Stimulated activated CD8-positive, alpha-beta memory T cell treated with anti-CD3 and anti-CD28 coated beads, Interleukin-7, amount 100 ng/mL, for 1 hour (primary cell): ENCODE measurements at places on chromosomes 4 and X.

DNA sequence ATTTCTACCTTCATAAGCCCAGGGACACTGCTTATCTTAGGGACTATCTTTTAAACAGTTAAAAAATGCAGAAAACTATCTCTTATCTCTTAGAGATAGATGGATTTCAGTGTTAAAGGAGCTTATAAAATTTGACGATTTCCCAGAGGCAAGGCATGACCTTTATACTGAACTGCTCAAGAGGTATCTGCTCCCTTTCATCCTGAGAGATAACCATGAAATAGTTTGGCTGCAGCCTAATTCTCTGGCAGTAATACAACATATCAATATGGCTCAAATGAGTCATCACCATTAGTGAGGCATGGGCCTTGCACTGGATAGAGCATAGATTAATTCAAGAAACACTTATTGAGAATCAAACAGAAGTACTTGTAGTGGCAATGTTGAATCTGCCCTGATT is 348.2 kb upstream of the GRIA3 start:
- DNase-seq = no peak

GRCh38 chrX:131845201-131845600 is 177.9 kb upstream of the STK26 start:
- DNase-seq = no peak

DNA sequence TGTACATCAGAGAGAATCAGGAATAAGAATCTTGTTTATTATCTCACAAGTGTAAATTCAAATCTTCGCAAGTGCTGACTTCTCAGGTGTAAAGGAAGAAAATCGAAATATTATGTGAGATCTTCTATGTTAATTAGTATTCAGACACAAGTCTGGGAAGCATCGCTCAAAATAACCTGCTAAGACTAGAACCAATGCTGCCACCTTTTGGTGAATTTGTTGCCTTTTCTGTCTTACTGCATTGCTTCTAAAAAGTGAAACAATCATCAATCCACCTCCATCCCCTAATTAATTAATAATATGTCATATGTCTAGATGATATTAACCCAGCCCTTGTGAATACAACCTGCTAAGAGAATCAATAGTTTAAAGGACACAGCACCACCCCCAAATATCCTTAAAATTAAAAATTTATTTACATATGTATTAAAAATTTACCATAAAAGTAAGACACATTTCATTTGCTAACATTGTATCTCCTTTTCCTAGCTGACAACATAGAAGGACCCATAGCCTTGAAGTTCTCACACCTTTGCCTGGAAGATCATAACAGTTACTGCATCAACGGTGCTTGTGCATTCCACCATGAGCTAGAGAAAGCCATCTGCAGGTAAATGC is 3.5 kb downstream of the EPGN start:
- no peak for DNase-seq

- DNase-seq = no peak
Observed at GRCh38 chrX:103817502-103817901, 14.6 kb downstream of the RAB9B start.

DNA sequence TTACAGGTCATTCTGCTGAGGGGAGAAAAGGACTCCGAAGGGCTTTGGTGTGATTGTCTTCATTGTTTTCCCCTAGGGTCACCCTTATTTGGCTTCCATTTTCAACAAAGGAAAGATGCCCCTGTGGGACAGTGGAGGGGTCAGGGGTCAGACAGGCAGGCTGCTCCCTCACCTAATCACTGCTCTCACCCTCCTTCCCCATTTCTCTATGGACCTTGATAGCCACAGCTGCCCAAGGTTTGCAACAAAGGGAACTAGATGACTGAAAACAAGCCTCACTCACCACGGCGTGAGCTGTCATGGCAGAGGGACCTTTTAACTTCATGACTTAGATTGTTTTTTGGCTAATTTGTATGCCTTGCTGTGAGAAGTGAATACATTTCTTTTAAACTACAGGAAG is 40.7 kb downstream of the C4orf51 start:
- no peak for DNase-seq

DNA sequence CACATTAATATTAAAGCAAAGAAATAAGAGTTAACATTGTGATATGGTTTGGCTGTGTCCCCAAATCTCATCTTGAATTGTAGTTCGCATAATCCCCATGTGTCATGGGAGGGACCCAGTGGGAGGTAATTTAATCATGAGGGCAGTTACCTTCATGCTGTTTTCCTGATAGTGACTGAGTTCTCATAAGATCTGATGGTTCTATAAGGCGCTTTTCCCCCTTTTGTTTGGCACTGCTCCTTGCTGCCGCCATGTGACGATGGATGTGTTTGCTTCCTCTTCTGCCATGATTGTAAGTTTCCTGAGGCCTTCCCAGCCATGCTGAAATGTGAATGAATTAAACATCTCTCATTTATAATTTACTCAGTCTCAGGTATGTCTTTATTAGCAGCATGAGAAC is 153.8 kb upstream of the GALNT7 start:
- no peak for DNase-seq

DNA sequence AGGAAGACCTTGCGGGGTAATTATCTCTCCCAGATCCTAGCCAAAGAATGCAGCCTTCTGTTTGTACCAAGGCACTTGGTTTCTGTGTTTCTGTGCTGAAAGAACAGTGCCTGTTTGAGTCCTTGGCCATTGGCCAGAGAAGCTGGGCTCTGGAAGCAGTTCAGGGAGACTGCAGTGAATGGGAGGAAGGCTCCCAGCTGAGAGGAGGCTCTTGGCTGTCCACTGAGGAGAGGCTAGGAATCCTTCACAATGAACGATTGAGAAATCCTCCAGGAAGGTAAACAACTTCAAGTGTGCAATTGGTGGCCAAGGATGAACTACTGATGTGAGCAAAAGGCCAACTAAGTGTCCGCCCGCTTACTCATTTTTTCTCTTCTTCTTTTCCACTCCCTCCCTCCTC is 61.3 kb downstream of the HS3ST1 start:
- DNase-seq = no peak

- DNase-seq = no peak
Observed at GRCh38 chr4:154019811-154020210, 230.9 kb upstream of the SFRP2 start.

DNA sequence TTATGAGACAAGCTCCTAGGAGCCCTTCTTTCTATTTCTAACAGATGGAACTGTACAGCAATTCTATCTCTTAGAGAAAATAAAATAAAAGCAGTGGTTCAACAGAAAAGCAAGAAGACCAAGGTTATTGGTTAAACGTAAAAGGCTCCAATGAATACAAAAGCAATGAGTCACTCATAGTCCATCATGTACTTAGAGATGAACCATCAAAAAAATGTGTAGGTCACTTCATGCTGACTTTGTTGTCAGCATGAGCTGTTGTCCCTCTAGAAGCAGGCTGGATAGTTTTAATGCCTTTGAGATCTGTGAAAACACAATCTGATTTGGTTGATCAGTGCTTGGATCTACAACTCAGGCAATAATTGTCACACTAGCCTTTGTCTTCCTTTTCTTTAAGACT is 378.6 kb upstream of the ANXA10 start:
- no peak for DNase-seq

- no peak for DNase-seq
Observed at GRCh38 chr4:157514711-157515110, 294.2 kb downstream of the GRIA2 start.

DNA sequence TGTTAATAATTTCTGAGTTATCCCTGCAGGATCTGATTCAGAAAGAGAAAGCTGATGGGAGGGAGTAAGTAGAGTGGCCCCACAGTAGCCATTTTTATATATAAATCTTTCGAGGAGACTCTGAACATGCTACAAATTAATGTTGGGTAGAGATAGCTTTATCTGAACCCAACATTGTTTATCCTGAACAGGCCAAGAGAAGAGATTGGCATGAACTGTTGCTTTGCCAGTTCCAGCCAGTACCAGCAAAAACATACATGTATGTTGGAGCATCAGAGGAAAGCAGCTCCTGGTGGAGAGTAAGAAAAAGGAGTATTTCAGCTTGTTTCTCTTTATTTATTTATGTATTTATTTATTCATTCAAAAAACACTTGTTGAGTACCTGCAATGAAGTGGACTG is 1.6 kb downstream of the MAOA start:
- no peak for DNase-seq
